Liver (tissue), 10 donors: ENCODE measurements at places on chromosomes 4 and X.

GRCh38 chr4:2941138-2942036, 21.8 kb downstream of the NOP14 start:
- no peak overlapping the region for H3K27ac ChIP-seq
- H3K27me3 ChIP-seq = no peaks in the 10 kb centered on the region
- peak; percentile 30 for DNase-seq
- H3K36me3 ChIP-seq = peaks cover 74% of the 10 kb centered on the region
- H3K4me3 ChIP-seq = no peak overlapping the region

DNA sequence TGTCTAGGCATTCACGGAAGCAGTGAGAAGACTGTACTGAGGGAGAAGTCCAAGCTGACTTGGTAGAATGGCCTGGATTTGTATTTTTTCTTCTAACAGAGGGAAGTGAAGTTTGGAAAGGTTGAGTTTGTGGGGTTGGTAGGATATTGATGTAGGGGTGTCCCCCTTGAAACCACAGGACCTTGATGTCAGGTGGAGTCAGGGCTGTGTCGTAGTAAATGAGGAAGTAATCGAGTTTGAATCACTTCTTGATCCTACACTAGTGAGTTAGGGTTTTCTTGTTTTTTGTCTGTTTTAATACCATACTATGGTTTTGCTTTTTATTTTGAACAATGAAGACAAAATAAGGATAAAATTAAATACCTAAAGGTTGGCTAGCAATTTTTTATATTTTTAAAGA, 30.1 kb upstream of the ANAPC4 start:
- DNase-seq = no peak
- peaks cover 5% of the 10 kb centered on the region for H3K36me3 ChIP-seq
- H3K4me3 ChIP-seq = no peak overlapping the region
- H3K4me1 ChIP-seq = no peaks in the 10 kb centered on the region

DNA sequence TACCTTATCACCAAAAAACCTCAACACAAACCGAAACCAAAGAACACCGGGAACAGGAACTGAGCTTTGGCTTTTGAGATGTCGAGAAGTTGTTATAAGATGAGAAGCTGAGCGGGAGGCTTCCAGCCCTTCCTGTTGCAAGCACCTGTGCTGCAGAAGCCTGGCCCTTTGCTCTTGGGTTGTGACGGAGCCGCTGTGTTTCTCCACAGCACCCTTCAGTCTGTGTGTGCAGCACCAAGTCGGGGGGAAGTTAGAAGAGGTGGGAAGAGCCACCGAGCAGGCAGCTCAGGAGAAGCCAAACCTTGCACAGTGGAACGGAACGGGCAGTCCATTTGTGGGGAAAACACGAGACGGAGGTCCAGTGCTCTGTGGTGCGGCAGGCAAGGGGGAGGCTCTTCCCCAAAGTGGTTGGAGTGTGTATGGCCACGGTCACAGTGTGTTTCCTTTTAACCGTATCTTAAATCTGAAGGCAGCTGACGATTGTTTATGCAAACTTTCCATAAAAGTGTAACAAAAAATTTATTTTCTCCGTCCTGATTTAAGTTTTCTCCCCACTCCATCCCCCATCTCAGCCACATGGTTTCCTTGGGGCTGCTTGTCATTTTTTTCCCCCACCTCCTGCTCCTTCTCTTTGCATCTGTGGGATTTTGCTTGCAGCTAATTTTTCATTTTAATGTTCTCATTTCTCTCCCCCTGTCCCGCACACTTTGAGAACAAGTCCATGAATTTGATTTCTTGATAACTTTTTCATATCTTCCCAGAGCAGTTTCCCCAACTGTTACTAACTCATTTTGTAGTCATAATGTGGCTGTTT, 123.7 kb downstream of the STOX2 start:
- H3K4me3 ChIP-seq = no peak overlapping the region
- no peaks in the 10 kb centered on the region for H3K36me3 ChIP-seq
- no peaks in the 10 kb centered on the region for H3K27me3 ChIP-seq
- no peak for DNase-seq

GRCh38 chr4:54558889-54559677, 98.7 kb upstream of the KIT start:
- H3K27me3 ChIP-seq = no peaks in the 10 kb centered on the region
- H3K4me3 ChIP-seq = no peak overlapping the region
- peaks cover 4% of the 10 kb centered on the region for H3K4me1 ChIP-seq

GRCh38 chr4:6751611-6752485, 30.7 kb upstream of the KIAA0232 start:
- peaks cover 81% of the 10 kb centered on the region for H3K4me1 ChIP-seq
- no peaks in the 10 kb centered on the region for H3K36me3 ChIP-seq
- no peaks in the 10 kb centered on the region for H3K27me3 ChIP-seq
- H3K4me3 ChIP-seq = no peak overlapping the region
- peak; percentile 32 for DNase-seq

DNA sequence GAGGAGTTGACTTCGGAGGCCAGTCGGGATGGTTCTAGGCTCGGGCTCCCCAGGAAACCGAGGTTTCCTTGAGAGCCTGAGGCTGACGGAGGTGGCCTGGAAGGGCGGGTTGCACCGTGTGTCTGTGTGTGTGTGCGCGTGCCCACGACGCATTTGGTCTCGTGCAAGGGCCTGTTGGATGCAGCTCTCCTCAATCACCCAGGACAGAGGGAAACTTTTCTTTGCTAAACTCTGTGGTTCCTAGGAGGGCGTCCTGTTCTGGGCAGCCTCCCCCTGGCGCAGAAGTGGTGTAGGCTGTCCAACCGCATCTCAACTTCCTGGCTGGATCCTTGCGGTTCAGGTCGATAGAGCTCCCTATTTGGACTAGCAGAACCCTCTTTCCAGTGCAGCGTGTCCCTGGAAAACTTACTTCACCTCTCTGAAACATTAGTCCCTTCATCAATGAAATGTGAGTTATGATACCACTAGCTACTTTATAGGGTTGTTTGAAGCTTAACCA, 973 bp downstream of the STK32B start:
- peaks cover 17% of the 10 kb centered on the region for H3K4me1 ChIP-seq
- H3K27me3 ChIP-seq = peaks cover 3% of the 10 kb centered on the region
- H3K27ac ChIP-seq = no peak overlapping the region
- H3K4me3 ChIP-seq = no peak overlapping the region

- no peaks in the 10 kb centered on the region for H3K36me3 ChIP-seq
- peaks cover 3% of the 10 kb centered on the region for H3K4me1 ChIP-seq
- no peaks in the 10 kb centered on the region for H3K27me3 ChIP-seq
- no peak overlapping the region for H3K27ac ChIP-seq
These were observed 112.5 kb downstream of the MAB21L2 start for GRCh38 chr4:150694438-150694837.

DNA sequence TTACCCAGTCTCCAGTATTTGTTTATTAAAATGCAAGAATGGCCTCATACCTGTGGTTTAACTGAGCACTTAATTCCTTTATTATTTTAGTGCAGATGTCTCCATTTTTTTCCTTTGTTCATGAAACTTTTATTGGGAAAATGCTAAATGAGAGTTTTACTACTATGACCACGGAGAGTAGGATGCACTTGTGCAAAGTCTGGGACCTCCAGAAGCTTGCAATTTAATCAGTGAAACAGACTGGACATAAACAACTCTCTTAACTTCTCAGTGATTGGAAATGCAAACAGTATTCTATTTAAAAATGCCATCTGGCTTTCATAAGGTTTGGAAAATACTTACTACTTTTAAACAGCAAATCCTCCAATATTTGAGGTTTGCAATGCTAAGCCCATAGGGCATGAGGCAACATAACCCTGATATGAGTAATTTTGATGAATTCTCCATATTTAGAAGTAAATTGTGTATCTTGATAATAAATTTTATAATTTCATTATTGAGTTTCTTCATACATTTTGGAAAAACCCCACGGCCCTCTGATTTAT, 718.7 kb upstream of the MAGEB2 start:
- no peaks in the 10 kb centered on the region for H3K4me1 ChIP-seq
- no peaks in the 10 kb centered on the region for H3K27me3 ChIP-seq
- no peak for DNase-seq
- no peaks in the 10 kb centered on the region for H3K36me3 ChIP-seq
- no peak overlapping the region for H3K27ac ChIP-seq
